ENCODE measurements at places on chromosomes 7 and 10.

DNA sequence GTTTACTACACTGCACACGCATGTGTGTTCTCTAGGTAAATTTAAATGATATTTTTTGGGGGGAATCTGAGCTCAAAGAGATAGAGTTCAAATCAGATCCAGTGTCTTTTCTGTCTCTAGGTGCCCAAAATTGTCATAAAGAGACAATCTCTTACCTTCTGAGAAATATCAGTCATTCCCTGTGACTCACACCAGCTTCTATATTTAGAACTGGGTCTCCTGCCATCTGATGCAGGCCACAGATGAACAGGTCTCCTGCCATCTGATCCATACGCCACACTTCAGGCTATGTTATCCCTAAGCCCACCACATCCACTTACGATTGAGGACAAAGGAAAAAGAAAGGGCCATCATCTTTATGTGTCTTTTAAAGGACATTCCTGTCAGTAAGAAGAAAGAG, 136.3 kb upstream of the LAMB4 start:
- DNase-seq = no peak

- no peak for DNase-seq
These were observed 9.4 kb upstream of the IRF5 start for GRCh38 chr7:128928159-128928813.

- no peak for DNase-seq
These were observed 44.5 kb upstream of the CDK1 start for GRCh38 chr10:60733826-60734225.

GRCh38 chr10:80144067-80144695, 11.7 kb downstream of the PLAC9 start:
- no peak for DNase-seq

- DNase-seq = no peak
These were observed 291.1 kb downstream of the BBS9 start for GRCh38 chr7:33420311-33420940.

DNA sequence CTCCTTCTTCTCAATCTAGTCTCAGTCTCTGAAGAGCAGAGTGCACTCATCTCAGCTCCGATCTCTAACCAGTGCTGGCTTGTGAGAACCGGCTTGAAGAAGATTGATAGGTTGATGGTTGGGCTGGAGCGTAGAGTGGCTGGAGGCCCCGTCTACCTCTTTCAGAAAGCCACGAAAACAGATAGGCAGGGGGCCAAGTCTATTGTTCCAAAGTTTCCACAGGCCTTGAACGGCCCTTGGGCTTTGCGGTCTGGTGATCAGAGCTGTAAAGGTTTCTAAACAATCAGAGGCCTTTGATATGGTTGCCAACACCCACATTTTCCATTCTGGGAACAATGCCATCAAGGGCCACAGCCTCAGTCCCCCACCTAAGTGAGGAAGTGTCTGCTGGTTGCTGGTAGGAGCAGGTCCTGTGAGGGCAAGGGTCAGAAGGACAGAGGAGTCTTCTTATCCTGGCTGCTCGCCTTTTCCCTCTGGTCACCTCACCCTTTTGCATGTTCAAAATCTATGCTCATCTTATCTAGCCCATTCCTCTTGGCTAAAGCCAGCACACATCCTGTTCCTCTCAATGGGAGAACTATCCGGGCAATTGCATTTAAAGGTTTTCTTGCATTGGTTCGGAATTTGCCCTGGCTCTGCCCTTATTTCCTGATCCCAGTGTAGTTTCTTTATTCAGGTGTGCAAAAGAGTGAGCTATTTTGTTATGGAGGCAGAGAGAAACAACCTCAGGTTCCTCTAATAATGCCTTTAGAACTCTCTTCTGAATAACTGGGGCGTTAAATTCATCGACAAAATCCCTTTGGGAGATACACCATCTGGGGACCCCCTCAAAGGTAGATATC, 70.3 kb upstream of the KMT2E start:
- no peak for DNase-seq

DNA sequence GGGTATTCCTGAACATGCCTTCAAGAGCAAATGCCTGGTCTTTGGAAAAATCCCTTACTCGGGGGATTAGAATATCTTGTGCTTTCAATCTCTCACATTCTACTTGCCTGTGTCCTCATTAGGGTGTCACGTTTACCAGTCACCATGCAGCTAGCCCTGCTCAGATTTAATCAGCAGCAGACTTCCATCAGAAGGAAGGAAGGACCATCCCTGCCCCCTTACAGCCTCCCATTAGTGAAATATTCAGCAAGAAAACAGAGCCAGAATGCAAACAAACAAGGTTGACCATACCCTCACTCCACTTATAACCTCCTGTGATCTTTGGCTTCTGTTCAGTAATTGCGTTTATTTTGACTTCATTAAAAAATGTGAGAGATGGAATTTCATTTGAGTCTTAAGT, 208.6 kb downstream of the CXCL12 start:
- DNase-seq = no peak

DNA sequence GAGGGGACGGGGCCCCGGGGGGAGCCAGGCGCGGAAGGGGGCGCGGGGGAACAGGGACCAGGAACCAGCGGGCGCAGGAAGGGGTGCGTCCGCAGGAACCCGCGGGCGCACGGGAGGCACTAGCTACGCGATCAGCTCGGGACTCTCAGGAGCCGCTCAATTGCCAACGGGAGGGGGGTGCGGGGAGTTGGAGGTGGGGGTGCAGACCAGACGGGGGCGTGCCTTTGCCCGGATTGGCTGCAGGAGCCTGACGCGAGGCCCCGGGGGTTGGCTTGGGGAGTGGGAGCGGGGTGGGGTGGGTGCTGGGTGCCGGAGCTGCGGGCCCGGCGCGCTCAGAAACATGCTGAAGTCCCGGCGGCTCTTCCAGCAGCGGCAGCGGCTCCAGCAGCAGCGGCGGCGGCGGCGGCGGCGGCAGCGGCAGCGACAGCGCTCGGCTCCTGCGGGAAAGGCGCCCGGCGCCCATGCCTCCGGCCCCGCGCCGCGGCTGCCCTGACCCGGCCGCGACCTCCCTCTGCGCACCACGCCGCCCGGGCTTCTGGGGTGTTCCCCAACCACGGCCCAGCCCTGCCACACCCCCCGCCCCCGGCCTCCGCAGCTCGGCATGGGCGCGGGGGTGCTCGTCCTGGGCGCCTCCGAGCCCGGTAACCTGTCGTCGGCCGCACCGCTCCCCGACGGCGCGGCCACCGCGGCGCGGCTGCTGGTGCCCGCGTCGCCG, at the start of gene ADRB1:
ADRB1 (plus strand) TSS at position 335 of the 715 bp plus-strand sequence; CDS start at position 602, 267 bp downstream.
- DNase-seq = peak; percentile 61

Measured in gastrocnemius medialis (tissue), 4 donors.